ENCODE measurements at places on chromosomes 6 and 20.

DNA sequence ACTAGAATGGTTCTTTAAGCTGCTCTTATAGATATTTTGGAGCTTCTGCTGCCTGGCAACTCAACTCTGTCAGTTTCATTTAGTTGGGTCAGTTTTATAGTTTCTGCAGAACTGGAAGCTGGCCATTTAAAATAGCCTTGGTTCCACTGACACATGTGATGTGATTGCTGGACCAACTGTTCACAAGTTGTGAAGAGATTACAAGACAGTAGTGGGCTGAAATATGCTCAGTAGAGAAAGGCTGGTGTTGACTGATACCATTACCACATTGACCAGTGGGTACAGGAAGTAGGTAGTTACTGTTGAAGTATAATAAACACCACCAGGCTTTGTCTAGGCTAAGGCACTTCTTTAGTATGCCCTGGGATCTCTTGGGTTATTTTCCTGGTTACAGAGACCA, 39.0 kb downstream of the BCKDHB start:
- no peak for DNase-seq

DNA sequence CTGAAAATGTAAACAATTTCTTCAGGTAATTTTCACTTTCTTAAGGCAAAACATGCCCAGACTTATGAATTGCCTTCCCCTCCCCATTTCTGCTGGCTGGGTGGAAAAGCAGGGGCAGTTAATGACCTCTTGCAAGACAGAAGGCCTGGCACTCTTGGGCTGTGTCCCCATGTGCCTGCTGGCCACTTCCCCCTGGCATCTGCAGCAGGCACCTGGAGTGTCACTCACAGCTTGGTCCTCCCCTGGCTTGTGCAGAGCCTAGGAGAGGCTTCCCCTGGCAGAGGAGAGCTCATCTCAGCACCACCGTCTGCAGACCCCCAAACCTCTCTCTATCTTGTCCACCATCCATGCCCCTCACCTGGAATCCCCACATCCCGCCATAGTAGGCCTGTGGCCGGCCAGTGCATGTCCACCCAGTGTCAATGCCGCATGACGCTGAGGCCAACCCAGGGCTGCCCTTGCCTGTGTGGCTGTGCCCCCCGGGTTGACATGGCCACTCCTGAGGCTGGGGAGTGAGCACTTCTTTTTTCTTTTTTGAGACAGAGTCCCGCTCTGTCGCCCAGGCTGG, 83.5 kb upstream of the SLC22A23 start:
- DNase-seq: no peak

- DNase-seq: no peak
Observed at GRCh38 chr6:133833949-133834359, 55.0 kb upstream of the TCF21 start.

- no peak for DNase-seq
Observed at GRCh38 chr6:157302736-157303135, 20.6 kb downstream of the TMEM242 start.

- peak; percentile 62 for DNase-seq
Observed at GRCh38 chr6:45566882-45567281, 189.1 kb upstream of the SUPT3H start.

DNA sequence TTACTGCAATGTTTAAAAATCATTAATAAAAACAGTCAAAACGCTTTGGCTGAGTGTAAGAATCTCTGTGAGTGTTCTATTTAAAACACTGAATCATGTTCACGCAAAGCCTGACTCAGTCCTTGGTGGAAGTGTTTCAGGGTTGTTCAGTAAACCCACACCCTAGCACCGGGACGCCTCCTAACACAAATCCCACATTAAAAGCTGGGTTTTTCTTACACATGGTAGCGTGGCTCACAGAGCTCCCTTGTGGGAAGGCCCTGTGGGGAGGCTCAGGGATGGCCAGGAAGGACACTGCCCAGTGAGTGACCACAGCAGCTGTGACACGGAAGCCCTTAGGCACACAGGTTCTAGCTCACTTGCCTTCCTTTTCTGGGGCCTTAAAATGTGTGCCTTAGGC, 80.2 kb downstream of the GMPR start:
- peak; percentile 80 for DNase-seq

- peak; percentile 55 for DNase-seq
Observed at GRCh38 chr20:23609486-23610109, 3.9 kb upstream of the CST9 start.

DNA sequence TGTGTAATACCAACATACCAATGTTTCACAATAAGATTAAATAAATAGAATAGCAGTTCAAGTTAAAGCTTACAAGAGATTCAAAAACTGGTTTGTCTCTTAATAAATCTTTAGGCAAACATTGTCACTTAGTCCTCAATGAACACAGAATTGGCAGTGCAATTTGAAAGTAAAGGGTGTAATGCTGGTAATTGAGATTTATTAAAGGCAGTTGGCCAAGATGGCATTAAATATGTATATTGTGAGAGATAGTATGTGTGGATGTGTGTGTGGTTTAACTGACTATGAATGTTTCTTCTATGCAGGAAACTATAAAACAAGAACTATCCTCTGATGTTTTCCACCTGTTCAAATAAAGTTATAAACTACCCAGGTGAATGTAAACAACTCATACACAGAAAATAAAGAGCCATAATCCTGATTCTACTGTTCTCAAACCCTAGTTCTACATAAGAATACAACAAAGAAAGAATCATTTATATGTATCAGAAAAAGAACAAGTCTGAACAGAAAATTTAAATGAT, 267.9 kb upstream of the PTCHD4 start:
- no peak for DNase-seq

DNA sequence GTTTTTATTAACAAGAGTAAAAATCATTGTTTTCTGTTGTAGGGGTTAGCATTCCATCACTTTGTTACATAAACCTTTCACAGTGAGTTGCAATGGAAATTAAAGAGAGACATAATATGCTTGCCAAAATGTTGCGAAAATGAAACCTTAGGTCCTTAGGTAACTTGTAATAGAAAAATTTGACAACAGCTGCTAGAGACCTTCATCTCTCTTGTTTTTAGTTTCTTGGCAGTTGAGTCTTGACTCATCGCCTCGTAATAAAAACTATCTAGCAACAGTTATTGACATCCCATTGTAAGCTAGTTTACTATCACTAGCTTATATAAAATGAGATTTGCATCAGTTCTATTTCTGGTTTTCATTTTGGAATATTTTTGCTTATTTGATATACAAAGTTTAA, 179.0 kb upstream of the MMS22L start:
- no peak for DNase-seq
